ENCODE measurements at places on chromosomes 4 and X.

- no peak for DNase-seq
These were observed 986 bp downstream of the HDAC6 start for GRCh38 chrX:48802905-48803200.

GRCh38 chr4:151953312-151953711 is 192.5 kb upstream of the GATB start:
- DNase-seq, result no peak

DNA sequence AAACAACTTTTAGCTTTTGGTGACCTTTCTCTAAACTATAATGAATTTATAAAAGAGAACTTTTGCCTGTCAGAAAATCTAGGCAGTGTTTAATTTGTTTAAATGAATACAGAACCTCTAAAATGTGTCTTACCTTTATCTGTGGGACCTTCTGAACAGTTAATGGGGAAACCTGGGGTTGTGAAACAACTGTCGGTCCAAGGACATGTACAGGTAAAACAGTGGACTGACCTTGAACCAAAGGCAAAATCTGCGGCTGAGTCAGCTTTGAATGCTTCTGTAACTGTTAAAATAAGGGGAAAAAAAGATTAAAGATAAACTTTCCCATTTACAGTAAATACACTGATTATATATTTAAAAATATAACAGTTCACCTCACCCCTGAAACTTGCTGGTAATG is 65.1 kb downstream of the WNK3 start:
- no peak for DNase-seq

GRCh38 chrX:40749681-40750494 is 14.5 kb upstream of the MED14 start:
- DNase-seq, result no peak

DNA sequence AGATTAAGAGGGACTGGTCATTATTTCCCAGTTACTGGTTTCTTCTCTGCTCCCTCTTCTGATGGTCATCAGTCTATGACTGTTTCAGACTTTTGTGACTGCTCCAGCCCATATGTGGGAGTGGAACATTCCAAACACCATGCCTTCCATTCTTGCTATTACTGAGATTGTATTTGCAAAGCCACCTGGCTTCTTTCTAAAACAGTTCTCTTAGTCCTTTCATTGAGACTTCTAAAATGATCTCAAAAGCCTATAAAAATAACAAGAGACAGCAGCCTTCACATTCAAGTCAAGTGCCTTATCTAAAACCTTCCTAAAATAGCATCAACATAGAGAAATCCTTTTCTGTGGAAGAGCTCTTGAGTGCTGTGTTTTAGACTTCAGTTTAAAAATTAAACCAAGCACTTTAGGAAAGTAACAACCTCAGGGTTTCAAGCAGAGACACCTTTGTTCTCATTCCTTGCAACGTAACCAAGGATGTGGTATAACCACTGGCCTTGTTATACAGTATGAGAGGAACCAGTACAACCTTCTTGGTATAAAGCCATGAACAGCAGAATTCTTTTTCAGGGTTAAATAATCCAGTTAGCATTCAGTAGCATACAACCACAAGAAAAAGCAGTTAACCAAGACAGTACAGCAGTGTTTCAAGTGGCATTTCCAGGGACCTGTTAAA is 97.1 kb downstream of the NFKB1 start:
- DNase-seq, result no peak

- no peak for DNase-seq
These were observed 139.3 kb downstream of the GASK1B start for GRCh38 chr4:158033416-158034120.

GRCh38 chrX:65667503-65668376 is at the start of gene MSN:
Gene MSN (plus strand): TSS chrX:65667654. CDS start chrX:65667842, 188 bp downstream.
- peak; percentile 58 for DNase-seq

- no peak for DNase-seq
These were observed 474.7 kb downstream of the SPRY1 start for GRCh38 chr4:123871341-123871740.

GRCh38 chrX:152915541-152916241 is 17.8 kb downstream of the ZNF185 start:
- no peak for DNase-seq

DNA sequence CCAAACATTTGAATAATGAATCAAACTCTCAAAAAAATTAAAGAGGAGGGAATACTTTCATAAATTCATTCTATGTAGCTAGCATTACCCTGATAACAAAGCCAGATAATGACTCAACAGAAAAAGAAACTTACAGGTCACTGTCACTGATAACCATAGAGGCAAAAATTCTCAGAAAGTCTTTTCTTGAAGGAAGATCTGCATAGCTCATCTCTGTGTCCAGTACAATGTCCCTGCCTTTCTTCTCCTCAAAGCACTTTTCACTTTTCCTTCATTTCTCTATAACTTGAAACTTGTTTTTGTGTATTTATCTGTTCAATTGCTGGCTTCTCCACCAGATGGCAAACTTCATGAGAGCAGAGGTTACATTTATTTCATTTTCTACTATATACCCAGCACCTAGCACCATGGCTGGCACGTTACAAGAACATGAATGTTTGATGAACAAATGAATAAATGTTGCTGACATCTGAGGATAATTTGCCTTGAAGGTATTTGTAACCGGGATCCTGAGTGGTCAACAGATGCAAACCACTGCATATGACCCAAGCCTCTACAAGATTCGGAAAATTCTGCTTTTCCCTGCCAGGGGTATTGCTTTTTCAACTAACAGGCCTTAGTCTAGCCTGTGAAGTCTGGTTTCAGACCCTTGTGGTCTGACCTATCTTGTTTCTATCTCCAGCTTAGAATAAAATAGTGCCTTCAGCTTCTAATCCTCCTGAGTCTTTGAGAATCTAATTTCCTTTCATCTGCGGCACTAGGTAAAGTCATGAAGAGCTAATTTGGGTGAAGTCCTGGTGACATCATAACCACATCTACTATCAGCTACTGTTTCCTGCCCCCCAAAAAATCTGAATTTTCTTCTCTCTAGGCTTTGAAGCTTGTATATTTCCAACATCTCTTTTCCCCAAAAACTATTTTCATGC is 52.5 kb upstream of the ANTXR2 start:
- DNase-seq, result peak; percentile 30

- DNase-seq, result no peak
These were observed 79.4 kb upstream of the TNIP3 start for GRCh38 chr4:121243485-121243884.

- DNase-seq, result peak; percentile 31
These were observed 145.6 kb upstream of the PCDH18 start for GRCh38 chr4:137677863-137678262.

- DNase-seq, result no peak
These were observed 154.0 kb upstream of the AADAT start for GRCh38 chr4:170243662-170244288.

DNA sequence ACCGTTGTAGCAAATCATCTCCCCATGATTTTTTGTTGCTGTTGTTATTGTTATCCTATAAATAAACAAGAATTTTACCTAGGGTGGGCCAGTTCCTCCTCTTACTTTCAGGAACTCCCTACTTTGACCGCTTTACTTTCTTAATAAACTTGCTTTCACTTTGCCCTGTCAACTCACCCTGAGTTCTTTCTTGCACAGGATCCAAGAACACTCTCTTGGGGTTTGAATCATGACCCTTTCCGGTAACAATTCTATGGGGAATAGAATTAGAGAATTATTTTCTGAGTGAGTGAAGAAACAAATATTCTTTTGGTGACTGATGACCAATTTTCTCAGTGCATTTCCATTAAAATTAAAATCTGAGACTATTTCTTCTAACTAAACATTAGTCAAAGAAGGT is 584.0 kb upstream of the TENM3 start:
- no peak for DNase-seq

- DNase-seq, result no peak
These were observed 138.8 kb upstream of the MSX1 start for GRCh38 chr4:4720646-4721045.

- peak; percentile 7 for DNase-seq
These were observed 79.8 kb downstream of the PPEF2 start for GRCh38 chr4:75822416-75822815.

DNA sequence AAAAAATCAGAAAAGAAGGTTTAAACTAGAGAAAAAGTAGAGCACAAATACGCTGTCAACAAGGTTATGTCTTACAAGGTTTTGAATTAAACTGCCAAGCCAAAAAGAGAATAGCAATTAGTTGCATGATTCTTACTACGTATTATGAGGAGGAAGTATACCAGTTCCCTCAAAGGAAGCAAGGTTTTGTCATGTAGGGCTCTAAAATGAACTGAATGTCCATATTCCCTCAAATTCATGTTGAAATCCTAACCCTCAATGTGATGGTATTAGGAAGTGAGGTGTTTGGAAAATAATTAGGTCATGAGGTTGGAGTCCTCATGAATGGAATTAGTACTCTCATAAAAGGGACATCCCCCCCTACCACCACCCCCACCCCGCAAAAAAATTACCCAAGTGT is 201.0 kb downstream of the FBXW7 start:
- DNase-seq, result no peak

DNA sequence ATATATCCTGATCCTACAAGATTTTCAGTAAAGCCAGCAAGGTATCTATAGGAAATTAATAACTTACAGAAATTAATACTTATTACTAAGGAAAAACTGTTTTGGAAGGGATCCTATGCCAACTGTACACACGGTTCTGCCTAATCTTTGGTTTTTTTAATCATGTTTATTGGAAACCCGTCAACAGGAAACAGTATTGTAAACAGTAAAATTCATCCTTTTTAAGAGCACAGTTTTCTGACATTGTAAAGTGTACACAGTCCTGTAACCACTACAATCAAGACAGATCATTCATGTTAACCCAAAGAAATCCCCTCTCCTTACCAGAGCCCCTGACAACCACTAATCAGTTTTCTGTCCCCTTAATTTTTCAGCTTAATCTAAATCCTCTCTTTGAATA is 9.9 kb downstream of the ABCG2 start:
- no peak for DNase-seq

DNA sequence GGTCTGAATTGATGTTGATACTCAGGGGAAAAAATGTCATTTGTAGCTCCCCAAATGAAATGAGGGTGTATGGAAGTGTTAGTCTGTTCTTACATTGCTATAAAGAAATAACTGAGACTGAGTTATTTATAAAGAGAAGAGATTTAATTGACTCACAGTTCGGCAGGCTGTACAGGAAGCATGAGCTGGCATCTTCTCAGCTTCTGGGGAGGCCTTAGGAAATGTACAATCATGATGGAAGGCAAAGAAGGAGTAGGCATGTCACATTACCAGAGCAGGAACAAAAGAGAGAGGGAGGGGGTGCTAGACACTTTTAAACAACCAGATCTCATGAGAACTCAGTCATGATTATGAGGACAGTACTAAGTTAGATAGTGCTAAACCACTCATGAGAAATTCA is 1199.9 kb upstream of the DIAPH2 start:
- no peak for DNase-seq

GRCh38 chr4:40916218-40916555 is 166.4 kb downstream of the NSUN7 start:
- no peak for DNase-seq

- no peak for DNase-seq
These were observed 467 bp downstream of the HSD17B11 start for GRCh38 chr4:87390551-87390890.

GRCh38 chrX:1202251-1202650 is 10.2 kb downstream of the CRLF2 start:
- no peak for DNase-seq

DNA sequence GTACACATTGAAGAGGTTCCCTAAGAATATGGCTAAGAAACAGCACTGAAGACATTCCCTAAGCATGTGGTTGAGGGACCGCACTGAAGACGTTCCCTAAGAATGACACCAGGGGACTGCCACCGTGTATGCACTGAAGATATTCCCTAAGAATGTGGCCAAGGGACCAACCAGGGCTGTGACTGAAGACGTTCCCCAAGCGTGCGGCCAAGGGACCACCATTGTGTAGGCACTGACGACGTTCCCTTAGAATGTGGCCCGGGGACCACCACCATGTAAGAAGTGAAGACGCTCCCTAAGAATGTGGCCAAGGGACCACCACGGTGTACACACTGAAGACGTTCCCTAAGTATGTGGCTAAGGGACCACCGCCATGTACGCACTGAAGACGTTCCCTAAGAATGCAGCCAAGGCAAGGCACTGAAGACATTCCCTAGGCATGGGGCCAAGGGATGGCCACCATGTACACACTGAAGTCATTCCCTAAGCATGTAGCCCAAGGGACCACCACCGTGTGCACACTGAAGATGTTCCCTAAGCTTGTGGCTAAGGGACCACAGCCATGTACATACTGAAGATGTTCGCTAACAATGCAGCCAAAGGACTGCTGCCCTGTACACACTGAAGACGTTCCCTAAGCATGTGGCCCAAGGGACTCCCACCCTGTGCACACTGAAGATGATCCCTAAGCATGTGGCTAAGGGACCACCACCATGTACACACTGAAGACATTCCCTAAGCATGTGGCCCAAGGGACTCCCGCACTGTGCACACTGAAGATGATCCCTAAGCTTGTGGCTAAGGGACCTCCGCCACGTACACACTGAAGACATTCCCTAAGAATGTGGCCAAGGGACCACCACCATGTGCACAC is 22.0 kb downstream of the DHRSX start:
- no peak for DNase-seq

DNA sequence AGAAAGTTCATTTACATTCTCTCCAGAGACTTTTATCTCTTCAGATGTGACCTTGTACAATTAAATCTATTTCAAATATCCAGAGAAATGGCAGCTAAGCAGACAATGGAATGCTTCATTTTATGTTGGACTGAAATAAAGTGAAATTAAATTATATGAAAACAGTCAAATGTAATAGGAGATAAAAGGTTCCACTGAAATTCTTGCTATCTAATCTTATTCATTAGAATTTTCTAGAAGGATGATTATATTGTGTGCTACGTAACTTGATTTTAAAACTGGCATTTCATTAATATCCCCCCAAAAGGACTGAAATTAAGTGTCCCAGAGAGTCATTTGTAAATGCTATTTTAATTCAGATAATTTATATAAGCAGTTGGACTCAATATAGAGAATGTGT is 646.9 kb upstream of the GALNT7 start:
- DNase-seq, result no peak

- DNase-seq, result no peak
These were observed 404.9 kb downstream of the ZNF674 start for GRCh38 chrX:46140272-46140671.

- peak; percentile 18 for DNase-seq
These were observed 372.6 kb upstream of the TECRL start for GRCh38 chr4:64781737-64782326.

GRCh38 chrX:150502979-150503897 is 65.2 kb upstream of the MTM1 start:
- no peak for DNase-seq

Measured in muscle of arm (tissue), 14 donors.